ENCODE measurements at places on chromosomes 5 and 9.

DNA sequence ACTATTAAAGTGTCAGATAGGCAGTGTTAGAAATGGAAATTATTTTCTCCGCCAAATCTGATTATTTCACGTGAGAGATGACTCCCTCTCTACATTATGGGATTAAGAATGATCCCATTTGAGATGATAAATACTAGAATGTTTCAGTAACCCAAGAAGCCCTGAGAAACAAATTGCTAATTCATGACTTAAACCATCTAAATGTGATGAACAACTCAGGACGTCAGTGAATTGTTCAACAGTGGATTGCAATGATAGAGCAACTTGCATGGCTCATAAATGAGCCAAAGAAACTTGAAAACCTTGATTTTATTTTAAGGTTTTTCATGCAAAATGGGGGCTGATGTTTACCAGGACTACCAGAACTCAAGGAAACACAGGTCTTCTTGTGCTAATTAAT, 350.5 kb upstream of the WWC1 start:
- no peak for DNase-seq

- DNase-seq: no peak
Measured at GRCh38 chr5:66829826-66830225, 233.6 kb downstream of the MAST4 start.

- no peak for DNase-seq
Measured at GRCh38 chr5:179610903-179611265, 12.6 kb downstream of the HNRNPH1 start.

DNA sequence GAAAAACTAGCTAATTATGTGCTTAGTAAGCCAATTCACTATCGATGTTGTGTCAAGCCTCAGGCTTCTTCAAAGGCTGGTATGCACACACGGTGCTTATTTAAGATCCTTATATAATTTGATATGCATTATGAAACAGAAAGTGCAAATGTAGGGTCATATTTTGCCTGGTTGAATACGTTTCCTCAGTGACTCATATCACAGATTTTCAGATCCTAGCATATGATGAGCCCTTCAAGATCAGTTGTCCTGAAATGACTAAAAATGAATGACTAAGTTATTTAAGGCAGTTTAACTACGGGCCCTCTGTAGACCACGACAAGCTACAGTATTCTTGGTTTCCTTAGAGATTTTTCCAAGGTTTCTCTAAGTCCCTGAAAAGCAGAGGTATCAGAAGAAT, 778.3 kb downstream of the PRELID2 start:
- peak; percentile 0 for DNase-seq

- DNase-seq: no peak
Measured at GRCh38 chr5:179914032-179914755, 6.5 kb upstream of the TBC1D9B start.

DNA sequence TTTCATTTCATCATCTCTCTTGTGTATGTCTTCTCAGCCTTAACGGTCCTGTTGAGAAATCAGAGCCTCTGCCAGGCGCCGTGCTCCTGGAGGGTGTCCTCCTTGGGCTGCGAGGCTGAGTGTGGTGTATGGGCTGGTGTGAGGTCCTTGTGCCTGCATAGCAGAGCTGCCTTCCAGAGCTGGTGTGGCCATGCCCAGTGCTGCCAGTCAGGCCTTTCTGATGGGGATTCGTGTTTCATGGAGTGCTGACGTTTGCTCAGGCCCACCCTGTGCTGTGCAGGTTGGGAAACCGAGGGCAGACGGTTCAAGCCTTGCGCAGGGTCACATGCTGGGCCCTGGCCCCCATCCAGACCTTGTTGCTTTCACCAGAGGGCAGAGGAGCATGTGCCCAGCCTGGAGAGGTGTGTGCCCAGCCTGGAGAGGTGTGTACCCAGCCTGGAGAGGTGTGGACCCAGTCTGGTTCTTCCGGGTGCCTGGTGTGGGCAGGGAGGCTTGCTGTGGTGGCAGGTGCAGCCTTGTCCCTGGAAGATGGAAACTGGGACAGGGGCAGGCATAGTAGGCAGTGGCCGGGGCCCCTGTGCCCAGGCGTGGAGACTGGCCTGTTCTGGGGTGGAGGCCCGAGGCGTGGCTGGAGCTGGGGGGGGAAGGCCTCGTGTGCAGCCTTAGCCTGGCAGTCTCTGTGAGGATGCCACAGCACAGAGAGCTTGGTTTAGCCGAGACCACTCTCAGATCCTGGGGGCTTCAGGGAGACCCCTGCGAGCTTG, 84.0 kb downstream of the RXRA start:
- DNase-seq: no peak

Measured in COLO829 (cell line).